Stimulated activated CD8-positive, alpha-beta memory T cell treated with anti-CD3 and anti-CD28 coated beads, Interleukin-4, amount 100 ng/mL, for 4 hours (primary cell): ENCODE measurements at places on chromosomes 3 and 15.

- DNase-seq = no peak
Measured at GRCh38 chr15:97319291-97319690, 641.2 kb upstream of the ARRDC4 start.

GRCh38 chr3:160435747-160436146 is 13.8 kb downstream of the TRIM59 start:
- DNase-seq = no peak

- peak; percentile 48 for DNase-seq
Measured at GRCh38 chr3:48661501-48662144, 1.1 kb downstream of the CELSR3 start.

DNA sequence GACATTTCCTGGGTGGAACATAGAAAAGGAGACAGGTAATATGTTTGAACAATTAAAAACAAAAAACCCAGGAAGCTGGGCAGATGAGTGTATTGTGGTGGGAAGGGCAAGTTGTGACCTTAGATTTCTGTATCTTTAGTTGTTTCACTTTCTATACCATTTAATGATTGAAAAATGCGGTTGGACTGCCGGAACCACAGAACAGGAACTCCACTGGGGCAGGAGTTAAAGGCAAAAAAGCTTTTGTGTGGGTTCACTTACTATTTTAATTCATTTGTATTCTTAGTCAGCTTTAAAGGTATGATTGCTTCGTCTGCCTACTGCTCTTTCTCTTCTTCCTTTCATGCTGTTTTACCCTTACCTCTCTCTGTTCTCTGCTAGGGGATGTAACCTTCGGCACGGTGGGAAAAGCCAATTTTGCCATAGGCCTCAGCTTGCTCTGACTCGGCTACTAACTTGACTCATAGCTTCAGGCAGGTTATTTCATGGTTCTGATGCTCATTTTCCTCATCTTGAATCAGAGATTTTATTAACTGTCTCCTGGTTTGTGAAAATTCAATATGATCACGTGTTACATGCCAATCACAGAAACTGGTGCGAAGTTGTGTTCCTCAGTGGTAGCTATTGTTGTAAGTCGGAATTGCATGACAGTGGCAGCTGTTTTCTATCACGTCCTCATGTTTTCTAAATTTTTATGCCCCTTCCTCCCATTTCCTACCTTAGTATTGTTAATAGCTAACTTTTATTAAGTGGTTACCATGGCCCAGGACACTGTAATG is 1.6 kb upstream of the MCTP2 start:
- peak; percentile 19 for DNase-seq

DNA sequence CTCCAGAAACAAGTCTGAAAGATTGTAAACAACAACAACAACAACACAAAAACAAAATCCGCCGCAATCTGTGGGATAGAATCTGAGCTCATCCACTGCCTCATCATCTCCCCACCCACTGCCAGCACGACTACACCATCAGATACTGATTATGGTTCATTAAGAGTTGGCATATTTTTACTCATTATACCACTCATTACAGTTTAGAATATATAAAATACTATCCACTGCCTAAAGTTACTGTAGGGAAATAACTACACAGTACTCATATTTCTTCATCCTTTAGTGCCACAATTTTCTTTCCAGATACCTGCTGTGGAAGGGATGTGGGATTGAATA is 152.5 kb upstream of the PEX5L start:
- no peak for DNase-seq

DNA sequence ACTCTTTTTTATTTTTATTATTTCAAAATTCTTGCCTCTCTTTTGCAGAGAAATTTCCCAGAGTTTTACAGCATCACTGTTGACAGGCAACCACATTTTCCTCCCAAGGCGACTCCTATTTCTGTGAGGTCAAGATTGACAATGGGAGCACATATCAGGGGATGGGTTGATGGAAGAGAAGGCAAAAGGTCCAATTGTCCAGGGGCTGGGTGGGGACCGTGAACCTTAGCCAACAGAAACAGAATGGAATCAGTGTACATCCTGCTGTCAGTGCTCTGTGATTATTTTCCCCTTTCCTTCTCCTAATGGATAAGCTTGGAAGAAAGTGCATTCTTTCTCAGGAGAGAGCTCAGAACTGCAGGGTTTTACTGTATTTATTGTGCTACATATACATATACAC is 42.4 kb downstream of the CNTN6 start:
- DNase-seq = no peak

GRCh38 chr3:129310111-129311011 is 31.7 kb downstream of the HMCES start:
- no peak for DNase-seq

GRCh38 chr3:169999433-169999832 is 32.8 kb downstream of the SEC62 start:
- DNase-seq = no peak

DNA sequence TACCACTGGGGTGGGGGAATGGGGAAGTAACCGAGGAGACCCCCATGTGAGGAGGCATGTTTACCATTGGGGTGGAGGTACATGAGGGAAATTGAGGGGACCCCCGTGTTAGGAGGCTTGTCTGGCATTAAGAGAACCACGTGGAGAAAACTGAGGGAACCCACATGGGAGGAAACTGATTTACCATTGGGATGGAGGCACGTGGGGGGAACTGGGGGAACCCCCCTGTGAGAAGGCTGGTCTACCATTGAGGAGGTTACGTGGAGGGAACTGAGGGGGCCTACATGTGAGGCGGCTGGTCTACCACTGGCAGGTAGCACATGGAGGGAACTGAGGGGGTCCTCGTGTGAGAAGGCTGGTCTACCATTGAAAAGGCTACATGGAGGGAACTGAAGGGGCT is 159.4 kb downstream of the FBLN2 start:
- DNase-seq = no peak

DNA sequence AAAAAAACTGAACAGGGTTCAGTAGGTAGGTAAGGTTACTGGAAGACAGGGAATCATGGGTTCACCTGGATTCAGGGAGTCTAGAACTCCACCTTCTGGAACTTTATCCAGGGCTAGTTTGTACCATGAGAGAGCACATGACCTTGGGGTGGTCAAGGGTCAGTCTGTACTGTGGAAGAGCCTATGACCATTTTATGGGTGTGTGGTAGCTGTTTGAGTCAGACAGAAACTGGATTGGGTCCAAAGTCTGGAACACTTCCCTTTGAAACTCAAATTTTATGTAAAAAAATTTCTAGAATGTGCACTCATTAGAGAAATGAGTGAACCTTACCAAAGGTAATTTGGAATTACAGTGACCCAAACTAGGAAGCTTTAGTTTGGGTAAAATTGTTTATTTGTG is 486.0 kb upstream of the AGTR1 start:
- no peak for DNase-seq

DNA sequence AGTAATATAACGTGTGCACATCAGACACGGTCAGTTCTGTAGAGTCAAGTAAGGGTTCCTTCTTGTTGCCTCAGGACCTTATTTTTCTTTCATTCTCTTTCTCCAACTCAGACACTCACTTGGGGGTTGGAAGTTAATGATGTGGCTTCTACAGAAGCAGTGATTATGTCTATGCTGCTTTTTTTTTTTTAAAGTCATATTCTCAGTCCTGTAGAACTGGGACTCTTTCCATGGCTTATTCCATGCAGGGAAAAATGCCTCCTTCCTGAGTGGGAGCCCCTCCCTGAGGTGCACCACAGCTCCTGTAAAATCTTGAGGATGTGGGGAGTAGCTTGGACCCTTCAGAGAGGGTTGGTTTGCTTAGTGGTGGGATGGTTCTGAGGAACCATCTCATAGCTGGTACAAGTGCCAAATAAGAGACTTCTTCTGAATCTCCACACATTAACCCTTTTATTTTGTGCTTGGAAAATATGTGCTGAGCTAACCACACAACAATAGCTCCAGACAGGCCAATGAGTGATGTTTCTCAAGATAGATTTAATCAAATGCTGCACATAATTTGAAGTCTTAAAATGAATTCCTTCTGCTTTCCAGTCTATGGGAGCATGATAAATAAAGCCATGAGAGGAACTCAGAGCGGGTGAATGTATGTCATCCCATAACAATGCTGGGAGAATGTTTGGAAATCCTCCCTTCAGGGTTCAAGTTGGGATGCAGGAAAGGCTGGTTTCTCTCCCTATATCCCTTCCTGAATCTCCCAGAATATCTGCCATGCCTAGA is 23.3 kb upstream of the FSTL1 start:
- DNase-seq = no peak

- no peak for DNase-seq
Measured at GRCh38 chr3:190167936-190168680, 47.4 kb upstream of the P3H2 start.

DNA sequence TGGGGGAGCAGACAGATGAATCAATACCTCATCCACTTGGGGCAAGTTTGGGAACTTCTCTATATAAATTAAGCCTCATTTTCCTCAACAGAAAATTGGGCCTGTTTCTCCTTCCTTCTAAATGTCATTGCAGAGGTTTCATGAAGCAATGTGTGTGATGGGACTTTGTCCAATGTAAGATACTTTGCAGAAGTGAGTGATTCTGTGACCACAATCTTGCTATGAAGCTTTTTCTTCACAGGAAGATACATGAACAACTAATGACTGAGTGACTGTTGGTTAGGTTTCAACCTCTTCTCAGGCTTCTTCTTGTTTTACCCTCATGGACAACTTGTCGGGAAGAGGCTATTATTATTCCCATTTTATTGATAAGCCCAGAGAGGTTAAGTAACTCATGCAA is 11.0 kb downstream of the TMEM45A start:
- no peak for DNase-seq

DNA sequence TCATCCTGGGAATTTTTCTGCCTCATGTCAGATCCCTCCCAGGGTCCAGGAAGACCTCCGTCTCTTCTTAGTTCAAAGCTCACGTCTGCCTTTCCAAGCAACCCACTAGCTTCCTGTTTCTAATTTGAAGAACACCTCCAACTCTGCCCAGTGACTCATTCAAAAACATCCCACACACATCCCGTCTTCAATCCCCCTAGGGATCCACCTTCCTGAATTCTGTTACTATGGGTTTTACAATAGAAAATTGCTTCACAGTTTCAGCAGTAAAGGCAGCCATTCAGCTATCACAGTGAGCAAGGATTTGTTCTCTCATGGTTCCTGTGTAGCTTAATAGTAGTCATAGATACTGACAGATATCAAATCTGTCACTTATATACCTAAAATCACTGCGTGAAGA is 308.3 kb upstream of the CCDC54 start:
- no peak for DNase-seq

GRCh38 chr3:52481819-52482521 is 13.2 kb upstream of the STAB1 start:
- DNase-seq = no peak

DNA sequence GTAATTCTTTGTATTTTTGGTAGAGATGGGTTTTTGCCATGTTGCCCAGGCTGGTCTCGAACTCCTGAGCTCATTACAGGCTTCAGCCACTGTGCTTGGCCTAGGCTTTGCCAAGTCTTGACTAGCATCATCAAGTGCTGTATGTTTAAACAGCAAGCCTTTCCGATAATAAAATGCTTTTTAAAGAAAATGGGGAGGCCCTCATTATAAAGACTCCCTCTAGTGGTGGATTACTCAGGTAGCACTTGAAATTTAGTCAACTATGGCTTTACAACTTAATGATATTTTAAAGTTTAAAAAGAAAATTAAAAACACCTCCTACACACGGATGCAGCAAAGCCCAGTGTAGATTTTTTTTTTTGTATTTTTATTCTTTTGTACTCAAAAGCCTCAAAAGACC is 213.6 kb downstream of the GAP43 start:
- no peak for DNase-seq

- no peak for DNase-seq
Measured at GRCh38 chr3:42937334-42937733, 31.4 kb downstream of the ZNF662 start.

GRCh38 chr3:112582244-112582874 is 20.5 kb downstream of the SLC35A5 start:
- DNase-seq = no peak

- DNase-seq = peak; percentile 7
Measured at GRCh38 chr15:52790169-52790708, at the start of gene ONECUT1. Gene ONECUT1 (minus strand): TSS chr15:52790336. CDS start chr15:52789884, 452 bp downstream.

DNA sequence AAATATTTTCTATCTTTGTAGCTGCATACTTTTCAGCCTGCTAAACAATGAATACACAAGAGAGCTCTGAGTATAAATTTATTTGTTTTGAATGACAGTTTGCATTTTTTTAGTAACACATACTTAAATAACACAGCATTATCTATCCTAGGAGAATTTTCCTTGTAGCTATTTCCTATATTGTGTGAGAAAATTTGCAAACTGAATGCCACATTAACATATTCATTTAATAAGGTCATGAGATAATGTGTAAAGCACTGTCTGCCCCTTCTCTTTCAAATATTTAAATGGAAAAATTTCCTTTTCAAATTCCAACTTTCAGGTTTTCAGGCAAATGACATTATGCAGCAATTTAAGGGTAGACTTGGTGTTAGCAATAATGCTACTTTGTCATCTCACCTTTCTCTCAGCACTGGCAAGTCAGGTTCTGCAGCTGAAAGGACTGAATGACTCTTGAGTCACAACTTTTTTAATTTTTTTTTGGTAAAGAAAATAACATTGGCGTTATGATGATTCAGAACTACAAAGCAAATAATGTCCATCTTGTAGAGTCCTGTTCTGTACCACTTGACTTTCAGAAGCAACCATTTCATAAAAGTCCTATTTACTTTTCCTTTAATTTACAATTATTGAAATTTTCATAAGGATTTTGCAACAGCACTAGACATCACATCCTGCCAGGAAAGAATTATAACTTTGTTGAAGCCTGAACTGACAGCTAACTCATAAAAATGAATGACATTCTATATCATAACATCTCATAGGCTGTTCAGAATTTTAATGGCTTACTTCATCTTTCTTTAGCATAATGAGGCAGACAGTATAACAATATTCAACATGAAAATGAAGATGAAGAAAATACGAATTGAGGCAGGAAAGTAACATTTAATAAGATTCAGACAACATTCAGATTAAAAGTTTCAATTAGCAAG is 681.6 kb upstream of the SEMA6D start:
- DNase-seq = no peak

DNA sequence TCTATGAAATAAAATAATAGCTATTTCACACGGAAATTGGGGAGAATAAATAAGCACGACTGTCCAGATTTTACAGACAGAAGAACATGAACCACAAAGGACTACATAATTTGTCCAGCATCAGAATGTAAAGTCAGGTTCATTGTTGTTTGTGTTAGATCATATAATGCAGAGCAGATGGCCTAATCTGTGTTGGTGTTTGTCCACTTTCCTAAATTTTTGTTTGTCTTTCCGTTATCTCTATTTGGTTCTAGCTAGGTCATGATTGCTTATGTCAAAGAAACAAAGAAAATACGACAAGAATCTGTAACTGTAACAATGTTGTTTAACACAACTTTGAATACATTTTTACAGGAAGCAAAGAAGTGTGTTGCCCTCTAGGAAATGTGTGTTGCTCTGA is 75.6 kb upstream of the ANKRD28 start:
- no peak for DNase-seq

DNA sequence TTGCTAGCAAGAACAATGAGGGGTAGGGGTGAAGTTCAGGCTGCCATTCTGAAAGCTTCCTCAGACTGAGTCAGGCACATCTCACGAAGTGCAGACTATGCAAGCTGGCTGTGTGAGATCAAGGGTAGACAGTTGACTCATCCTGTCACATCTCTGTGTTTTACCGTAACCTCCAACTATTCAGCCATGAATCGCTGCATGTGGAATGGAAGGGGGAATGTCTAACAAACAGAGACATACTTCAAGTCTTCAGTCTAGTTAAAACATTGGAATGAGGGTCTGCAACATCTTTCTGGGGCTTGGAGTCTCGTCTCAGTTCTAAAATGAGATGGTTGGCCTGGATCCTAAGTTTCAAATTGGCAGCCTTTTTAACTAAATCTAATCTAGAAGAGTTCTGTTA is 25.9 kb downstream of the AGTR1 start:
- no peak for DNase-seq

GRCh38 chr15:44099671-44100070 is 95.4 kb downstream of the FRMD5 start:
- DNase-seq = no peak
